Activated T-cell treated with anti-CD3 and anti-CD28 coated beads for 4 hours (primary cell): ENCODE measurements at places on chromosomes 16 and 17.

DNA sequence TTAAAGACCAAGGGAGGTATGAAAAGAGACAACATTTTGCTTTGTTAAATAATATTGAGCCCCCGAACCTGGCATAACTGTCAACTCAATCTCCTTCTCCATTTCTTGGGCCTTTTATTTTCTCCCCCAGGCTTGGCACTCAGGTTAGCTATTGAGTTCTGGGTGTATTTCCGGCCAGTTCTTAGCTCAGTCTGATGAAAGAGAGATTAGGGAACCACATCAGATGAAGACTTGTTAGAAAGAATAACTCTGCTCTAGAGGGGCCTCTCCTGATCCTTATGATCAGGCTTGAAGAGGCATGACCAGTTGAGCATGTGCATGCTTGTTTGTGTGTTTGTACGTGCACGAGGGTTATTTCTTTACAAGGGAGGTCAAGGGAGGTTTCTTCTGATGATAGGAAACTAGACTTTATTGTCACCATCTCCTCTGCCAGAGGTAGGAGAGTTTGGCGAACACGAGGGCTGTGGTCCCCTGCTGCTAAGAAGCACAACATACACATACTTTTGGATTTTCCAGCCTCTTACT, 29.2 kb upstream of the HS3ST2 start:
- DNase-seq: no peak

DNA sequence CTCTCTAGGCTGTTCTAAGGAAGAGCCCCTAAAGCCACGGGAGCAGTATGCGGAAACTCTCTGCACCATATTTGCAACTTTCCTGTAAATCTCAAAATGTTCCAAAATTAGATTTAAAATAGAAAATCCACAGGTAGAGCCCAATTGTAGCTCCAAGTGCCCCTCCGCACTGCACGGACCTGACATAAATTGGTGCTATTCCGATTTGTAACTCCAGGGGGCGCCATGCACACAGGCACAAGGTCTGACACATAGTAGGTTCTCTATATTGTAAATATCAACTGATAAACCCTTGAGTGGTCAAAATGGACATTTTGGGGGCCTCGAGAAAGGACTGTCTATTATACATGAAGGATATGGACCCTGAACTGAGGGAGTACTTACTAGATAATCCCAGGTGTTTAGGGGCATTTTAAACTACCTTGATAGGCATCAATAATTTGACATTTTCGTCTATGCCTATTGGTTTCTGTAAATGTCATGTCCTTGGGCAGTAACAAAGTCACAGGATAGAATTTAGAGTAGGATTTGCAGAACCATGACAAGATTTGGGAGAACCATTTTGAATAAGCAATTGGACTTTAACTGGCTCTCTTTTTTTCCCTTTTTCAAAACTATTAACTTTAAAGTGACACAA, 36.6 kb upstream of the TMEM132E start:
- DNase-seq: peak; percentile 53

- DNase-seq: no peak
Measured at GRCh38 chr16:17370731-17371285, 100.0 kb downstream of the XYLT1 start.

GRCh38 chr17:4176808-4177472, 33.9 kb downstream of the CYB5D2 start:
- DNase-seq: no peak

GRCh38 chr16:4433228-4433627, 7.6 kb downstream of the DNAJA3 start:
- no peak for DNase-seq

- DNase-seq: no peak
Measured at GRCh38 chr17:75628425-75628824, 4.8 kb upstream of the SMIM5 start.

GRCh38 chr16:67917852-67918236, 13.8 kb downstream of the CTRL start:
- peak; percentile 32 for DNase-seq

GRCh38 chr16:29821643-29822115, 1.4 kb downstream of the MVP start:
- DNase-seq: no peak

DNA sequence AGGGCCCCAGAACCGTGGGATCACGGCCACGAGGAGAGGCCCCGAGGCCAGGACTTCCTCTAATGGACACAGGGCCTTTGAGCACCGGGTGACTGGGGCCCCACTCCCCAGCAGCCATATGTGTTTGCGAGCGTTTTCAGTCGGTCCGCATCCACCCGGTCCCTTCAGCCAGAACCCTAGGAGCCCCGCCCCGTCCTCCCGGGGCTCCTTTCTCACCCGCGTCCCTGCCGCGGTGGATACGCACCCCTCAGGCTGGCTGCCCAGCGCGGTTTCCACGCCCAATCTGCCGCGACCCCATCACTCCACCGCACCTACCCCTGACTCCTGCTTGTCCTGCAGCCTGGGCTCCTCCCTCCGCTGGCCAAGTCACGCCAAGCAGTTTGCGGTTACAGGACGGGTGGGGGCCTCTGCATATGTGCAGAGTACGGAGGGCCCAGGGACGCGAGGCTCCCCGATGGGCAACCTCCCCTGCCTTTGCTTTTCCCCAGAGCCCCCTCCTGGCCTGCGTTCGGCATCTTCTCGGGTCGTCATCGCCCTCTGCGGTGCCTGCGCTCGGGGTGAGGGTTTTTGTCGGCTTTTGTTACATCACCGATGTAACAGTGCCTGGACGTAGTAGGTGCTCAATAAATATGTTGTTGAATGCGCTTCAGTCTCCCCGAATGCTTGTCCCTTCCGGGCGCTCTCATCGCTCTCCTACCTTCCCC, 1.0 kb upstream of the TTYH2 start:
- no peak for DNase-seq

GRCh38 chr17:9729735-9730420, 61.5 kb downstream of the DHRS7C start:
- no peak for DNase-seq

- peak; percentile 66 for DNase-seq
Measured at GRCh38 chr17:45228763-45229539, 7.3 kb downstream of the FMNL1 start.

GRCh38 chr16:1276580-1276878, 20.7 kb downstream of the TPSD1 start:
- DNase-seq: no peak

DNA sequence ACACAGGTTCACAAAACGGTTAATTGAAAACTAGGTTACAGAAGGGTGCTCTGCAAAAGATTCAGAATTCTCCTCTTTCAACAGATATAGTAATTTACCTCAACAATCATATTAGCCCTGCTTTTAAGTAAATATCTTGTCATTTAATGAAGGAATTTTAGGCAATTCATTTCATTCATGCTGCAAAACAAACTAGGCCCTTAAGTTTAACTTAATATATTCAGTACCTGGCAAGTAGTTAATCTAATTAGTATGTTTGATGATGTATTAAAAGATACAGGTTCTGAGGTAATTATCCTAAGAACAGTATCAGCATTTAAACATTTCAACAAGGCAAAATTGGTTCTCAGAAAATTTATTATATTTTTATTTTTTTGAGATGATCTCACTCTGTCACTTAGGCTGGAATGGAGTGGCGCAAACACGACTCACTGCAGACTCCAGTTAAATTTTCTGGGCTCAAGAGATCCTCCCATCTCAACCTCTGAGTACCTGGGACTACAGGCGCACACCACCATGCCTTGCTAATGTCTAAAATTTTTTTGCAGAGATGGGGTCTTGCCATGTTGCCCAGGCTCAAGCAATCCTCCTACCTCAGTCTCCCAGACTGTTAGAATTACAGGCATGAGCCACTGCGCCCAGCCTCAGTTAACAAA, 44.9 kb downstream of the SMURF2 start:
- no peak for DNase-seq

DNA sequence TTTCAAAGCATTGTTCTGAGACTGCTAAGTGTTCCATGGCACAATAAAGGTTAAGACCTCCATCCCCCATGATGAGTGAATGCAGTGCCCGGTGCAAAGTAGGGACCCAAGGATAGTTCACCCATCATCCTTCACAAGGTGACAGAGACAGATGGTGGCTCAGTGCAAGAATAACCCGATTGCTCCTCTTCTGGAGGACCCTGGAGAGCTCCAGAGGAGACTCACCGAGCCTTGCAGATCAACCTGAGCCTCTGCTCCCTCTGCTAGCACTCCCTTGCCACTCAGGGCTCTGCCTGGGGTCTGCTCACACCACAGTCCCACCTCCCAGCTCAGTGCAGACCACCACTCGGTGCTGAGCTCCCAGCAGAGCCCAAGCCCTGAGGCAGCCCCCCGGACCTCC, 49.3 kb downstream of the C16orf78 start:
- no peak for DNase-seq

- no peak for DNase-seq
Measured at GRCh38 chr16:48310908-48311641, 63.7 kb upstream of the ABCC11 start.

DNA sequence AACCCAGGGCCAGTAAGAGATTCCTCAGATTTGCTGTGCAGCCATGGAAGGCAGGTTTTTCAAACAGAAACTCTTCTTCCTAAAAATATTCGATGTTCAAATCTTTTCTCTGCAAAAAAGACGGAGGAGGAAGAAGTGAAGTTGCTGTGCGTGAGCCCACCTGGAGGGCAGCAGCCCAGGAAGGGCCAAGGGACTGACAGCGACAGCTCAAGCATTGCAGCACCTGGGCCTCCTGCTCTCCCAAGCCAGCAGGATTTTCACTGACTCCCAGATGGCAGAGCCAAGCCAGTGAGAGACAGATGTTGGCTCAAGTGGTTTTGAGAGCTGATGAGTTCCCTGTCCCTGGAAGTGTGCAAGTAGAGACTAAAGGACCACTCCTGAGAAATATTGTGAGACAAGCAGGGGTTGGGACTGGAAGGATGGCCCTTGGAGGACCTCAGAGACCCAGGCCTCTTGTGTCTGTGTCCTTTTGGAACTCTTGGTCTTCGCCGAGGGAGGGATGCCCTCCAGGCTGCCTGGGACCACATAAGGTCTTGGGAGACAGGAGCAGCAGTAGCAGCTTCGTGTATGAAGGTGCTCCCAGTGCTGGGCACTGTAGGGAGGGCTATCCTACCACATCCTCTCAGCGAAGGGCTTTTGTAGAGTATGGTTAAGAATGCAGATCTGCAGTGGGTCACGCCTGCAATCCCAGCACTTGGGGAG, 29.3 kb upstream of the TNFRSF13B start:
- no peak for DNase-seq

DNA sequence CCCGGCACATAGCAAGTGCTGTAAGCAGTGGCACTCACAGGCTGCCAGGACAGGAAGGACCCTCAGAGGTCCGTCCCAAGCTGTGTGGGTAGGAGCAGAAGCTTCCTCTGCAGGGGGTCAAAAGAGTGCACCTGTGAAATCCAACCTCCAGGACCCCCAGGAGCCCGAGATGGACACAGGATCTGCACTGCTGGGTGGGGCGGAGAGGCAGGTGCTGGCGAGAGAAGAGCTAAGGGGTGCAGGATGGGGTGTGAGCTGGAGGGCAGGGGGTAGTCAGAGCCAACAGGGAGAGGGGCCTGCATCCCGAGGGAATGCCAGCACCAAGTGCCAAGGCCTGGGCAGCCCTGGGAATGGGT, 650 bp upstream of the AANAT start:
- DNase-seq: no peak

DNA sequence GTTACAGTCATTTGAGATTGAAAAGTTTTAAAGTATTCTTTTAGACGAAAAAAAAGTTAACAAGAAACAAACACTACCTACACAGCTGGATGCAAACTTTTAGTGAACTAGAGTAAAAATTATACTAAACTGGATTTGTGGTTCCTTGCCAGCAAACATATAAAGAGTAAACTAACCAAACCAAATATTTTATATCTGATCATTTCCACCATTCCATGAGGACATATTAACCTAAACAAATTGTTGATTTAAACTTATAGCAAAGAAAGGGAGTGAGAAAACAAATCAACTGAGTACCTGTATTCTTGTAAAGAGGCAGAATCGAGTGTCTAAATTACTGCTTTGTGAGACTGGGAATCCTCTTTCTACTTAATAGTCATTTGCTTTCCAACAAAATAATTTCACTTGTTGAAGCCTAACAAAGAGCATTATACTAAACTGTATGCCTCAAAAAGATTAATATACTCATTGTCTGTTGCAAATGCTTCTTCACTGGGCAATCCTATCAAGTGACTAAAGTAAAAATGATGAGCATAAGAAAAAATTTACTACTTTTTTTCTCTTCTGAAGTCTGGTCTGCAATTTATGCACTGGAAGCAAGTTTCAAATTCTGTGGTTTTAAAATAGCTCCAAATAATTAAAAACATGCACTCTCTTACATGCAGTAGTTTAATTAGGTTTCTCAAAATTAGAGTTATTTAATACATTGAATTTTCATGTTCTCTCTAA, 37.5 kb downstream of the AKAP10 start:
- DNase-seq: no peak

DNA sequence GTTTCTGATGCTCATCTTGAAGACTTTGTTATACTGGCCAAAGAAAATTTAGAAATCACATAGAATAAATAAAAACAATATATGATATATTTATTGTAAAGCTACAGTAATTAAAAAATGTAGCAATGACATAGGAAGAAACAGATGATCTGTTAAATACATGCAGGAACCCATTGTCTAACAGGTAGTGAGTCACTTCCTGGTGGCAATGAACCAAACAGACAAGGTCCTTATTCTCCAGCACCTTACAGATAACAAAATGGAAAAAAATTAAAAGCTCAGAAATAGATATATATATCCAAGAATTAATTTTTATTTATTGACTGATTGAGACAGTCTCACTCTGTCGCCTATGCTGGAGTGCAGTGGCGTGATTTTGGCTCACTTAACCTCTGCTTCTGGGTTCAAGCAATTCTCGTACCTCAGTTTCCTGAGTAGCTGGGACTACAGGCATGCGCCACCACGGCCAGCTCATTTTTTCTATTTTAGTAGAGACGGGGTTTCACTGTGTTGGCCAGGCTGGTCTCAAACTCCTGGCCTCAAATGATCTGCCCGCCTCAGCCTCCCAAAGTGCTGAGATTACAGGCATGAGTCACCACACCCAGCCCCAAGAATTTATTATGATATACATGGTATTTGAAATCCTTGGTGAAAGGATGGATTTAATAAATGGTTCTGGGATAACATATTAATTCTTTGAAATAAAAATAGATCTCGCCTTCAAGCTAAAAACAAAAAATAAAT, 7.5 kb downstream of the NETO2 start:
- no peak for DNase-seq

- no peak for DNase-seq
Measured at GRCh38 chr16:86569701-86570447, 3.2 kb downstream of the FOXC2 start.

- DNase-seq: no peak
Measured at GRCh38 chr16:83685615-83686165, 122.1 kb upstream of the HSBP1 start.

- DNase-seq: no peak
Measured at GRCh38 chr17:74532115-74532514, 840 bp upstream of the CD300LB start.

- DNase-seq: no peak
Measured at GRCh38 chr17:82188001-82188961, 24.4 kb downstream of the CCDC57 start.
